ENCODE measurements at places on chromosomes 13 and 19. TPM values are rescaled to one million over a fixed set of nuclear protein-coding genes. Genes with fewer than 3 reads are reported as not detected.

DNA sequence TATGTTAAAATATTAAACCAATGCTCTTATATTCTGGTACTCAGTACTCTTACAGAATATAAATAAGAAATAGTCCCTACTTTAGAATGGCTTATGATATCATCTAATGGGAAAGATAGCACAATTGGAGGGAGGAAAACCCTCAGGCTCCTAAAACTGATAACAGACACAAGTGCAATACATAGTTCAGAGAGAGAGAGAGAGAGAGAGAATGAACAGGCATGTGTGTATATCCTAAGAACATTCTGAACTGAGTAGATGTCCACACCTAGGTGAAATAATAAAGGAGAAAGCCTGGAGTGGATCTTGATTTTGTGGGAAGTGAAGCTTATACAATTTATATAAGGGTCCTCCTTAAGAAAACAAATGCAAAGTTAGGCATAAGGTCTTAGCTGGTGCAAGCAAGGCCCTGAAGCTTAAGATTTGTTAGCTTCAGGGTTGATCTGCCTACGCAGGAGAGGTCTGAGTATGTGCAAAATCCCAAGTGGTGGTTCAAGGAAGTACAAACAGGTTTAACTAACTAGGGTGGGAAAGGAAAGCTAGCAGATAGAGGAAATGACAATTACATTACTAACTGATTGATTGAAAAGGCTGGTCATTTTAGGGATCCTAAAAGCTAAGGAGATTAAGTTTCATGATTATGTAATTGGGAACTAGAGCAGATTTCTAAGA lies 53.3 kb downstream of the SOX21 start:
- no peak overlapping the region for H3K4me3 ChIP-seq
- H3K27me3 ChIP-seq = no peaks in the 10 kb centered on the region
- no peaks in the 10 kb centered on the region for H3K36me3 ChIP-seq
- H3K4me1 ChIP-seq = no peaks in the 10 kb centered on the region

OR7A5 gene
- not detected for polyA plus RNA-seq

- H3K4me3 ChIP-seq = no peak overlapping the region
- no peaks in the 10 kb centered on the region for H3K4me1 ChIP-seq
- no peaks in the 10 kb centered on the region for H3K36me3 ChIP-seq
- H3K27me3 ChIP-seq = peaks cover 8% of the 10 kb centered on the region
- no peak for DNase-seq
These were observed 18.4 kb upstream of the IPO5 start for GRCh38 chr13:97935071-97935470.

DNA sequence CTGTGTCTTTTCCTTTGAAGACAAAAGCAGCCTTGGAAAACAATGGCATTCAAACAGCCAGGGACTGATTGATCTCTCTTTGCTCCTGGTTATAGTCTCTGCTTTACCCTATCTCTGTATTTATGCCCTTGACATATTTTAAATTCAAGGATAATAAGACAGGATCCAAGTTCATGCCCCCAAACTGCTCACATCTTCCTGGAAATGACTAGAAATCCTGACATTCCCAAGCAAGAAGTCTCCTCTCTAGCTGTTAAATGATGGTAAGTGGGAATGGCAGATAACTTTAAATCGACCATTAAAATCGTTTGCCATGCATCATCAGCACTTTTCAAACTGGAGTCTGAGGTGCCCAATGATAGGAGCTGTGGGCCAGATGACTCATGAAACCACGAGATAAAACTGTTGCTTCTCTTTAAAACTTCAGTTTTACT lies 435.6 kb downstream of the FOXO1 start:
- no peaks in the 10 kb centered on the region for H3K27me3 ChIP-seq
- H3K36me3 ChIP-seq = no peaks in the 10 kb centered on the region
- no peak for DNase-seq

GRCh38 chr13:98480915-98481877 lies 95.7 kb downstream of the STK24 start:
- no peak for DNase-seq
- H3K27ac ChIP-seq = no peak overlapping the region
- H3K36me3 ChIP-seq = peaks cover 6% of the 10 kb centered on the region
- H3K4me1 ChIP-seq = peaks cover 68% of the 10 kb centered on the region

DNA sequence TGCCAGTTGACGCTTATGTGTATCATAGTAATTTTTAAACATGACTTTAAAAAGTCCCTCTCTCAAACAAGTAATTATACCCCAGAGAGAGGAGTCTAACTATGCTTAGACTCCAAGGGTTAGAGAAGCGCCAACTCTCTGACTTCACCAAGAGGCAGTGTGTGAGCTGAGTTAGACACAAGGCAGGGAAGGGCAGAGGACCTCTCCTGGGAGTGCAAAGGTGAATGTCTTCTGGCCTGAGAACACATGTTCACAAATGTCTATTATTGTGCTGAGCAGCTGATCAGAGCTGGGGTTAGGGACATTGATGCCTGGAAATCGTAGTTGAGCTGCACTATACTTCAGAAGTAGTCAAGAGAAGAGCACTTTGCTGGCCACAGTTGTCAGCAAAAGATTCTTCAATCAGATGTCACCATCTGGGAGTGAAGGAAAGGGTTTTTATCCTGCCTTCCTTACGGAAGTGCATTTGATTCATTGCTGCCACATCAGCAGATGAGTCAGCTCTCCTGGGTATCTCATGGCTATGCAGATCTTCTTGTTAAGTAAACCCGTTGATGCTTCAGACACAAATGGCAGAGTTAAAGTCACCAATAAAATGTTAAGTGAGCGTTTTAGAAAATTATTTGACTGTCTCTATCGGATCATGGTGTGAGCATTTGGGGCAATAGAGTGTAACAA lies 283.2 kb upstream of the ARGLU1 start:
- H3K4me3 ChIP-seq = no peak overlapping the region
- no peaks in the 10 kb centered on the region for H3K36me3 ChIP-seq
- DNase-seq = no peak
- no peak overlapping the region for H3K27ac ChIP-seq

ATP4B gene
- polyA plus RNA-seq = not detected

SOX21 gene
- not detected for polyA plus RNA-seq

KCNC3 gene
- not detected for polyA plus RNA-seq

PIP5K1C gene
- 4.3 TPM for polyA plus RNA-seq

SAFB2 gene
- polyA plus RNA-seq = 12.8 TPM

KLF1 gene
- 1.8 TPM for polyA plus RNA-seq

- peaks cover 5% of the 10 kb centered on the region for H3K36me3 ChIP-seq
- H3K4me3 ChIP-seq = no peak overlapping the region
- DNase-seq = no peak
- no peaks in the 10 kb centered on the region for H3K4me1 ChIP-seq
These were observed 73.5 kb downstream of the CAB39L start for GRCh38 chr13:49370371-49370770.

GRCh38 chr13:46164661-46165060 lies 17.3 kb downstream of the LCP1 start:
- H3K4me1 ChIP-seq = peaks cover 93% of the 10 kb centered on the region
- H3K27me3 ChIP-seq = peaks cover 2% of the 10 kb centered on the region
- H3K4me3 ChIP-seq = peak overlapping the region; percentile 85
- peak overlapping the region; percentile 91 for H3K27ac ChIP-seq

- no peak overlapping the region for H3K4me3 ChIP-seq
- H3K36me3 ChIP-seq = no peaks in the 10 kb centered on the region
- no peak overlapping the region for H3K27ac ChIP-seq
- H3K27me3 ChIP-seq = peaks cover 11% of the 10 kb centered on the region
- H3K4me1 ChIP-seq = no peaks in the 10 kb centered on the region
These were observed 38.1 kb downstream of the CHST8 start for GRCh38 chr19:33659835-33660234.

DNA sequence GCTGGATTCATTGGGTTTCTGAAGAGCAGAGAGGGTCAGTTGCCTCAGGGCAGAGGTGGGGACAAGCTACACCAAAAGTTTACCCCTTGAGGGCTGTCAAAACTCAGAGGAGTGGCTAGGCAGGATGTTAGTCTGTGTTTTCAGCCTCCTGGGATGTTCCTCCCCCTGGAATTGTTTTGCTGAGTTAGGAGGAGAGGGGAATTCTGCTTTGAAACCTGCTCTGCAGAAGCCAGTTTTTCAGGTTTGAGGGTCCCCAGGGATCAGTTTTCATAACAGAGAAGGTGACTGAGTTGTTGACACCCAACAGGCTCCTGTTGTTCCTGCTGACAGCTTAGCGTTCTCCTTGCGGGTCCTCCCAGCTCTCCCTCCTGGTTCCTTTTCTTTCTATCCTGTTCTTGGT lies 121.9 kb upstream of the TMTC4 start:
- H3K36me3 ChIP-seq = no peaks in the 10 kb centered on the region
- no peaks in the 10 kb centered on the region for H3K4me1 ChIP-seq
- no peak overlapping the region for H3K4me3 ChIP-seq
- H3K27me3 ChIP-seq = no peaks in the 10 kb centered on the region
- no peak overlapping the region for H3K27ac ChIP-seq
- no peak for DNase-seq

GRCh38 chr13:38429916-38430315 lies 80.3 kb downstream of the UFM1 start:
- no peak overlapping the region for H3K27ac ChIP-seq
- H3K36me3 ChIP-seq = no peaks in the 10 kb centered on the region
- H3K4me1 ChIP-seq = no peaks in the 10 kb centered on the region
- no peak for DNase-seq

DNA sequence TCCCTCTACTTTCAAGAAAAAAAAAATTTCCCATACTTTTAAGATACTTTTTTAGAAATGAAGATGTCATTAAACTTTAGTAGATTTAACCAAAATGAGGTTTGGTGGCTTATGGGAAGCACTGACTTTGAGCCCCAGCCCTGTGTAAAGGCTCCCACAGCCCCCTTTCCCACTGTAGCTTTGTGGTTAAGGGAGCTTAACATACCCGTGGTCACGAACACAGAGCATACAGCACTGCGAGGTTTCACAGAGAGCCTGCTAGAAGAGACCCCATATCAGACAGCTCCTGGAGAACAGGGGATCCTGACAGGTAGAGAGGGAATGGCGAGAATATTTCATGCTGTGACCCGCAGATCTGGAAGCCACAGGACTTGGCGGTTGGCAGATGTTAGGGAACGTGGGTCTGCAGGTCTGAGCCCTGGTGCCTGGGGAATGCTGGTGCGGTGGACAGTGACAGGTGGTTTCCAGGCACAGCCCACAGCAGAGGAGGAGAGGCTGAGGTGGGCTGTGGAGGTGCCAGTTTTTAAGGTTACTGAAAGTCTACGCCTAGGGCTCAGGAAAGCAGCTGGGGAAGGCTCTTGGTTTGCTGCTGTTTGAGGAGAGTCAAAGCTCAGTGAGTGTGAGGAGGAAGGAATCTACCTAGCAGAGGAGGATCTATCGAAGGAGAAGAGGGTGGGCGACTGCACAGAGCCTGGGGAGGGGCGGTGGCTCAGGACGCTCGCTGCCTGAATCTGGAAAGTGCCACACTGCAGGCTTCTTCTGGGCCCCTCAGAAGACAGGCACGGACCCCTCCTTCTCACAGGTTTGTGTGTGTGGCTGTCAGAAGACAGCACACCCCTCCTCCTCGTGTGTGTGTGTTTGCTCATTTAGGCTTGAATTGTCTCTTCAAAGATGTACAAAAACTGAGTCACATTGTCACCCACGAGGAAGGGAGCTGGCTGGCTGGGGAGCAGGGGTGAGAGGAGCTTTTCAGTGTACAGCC lies 49.9 kb downstream of the SLC7A9 start:
- peaks cover 21% of the 10 kb centered on the region for H3K27me3 ChIP-seq
- no peak overlapping the region for H3K27ac ChIP-seq
- H3K4me1 ChIP-seq = no peaks in the 10 kb centered on the region
- no peak overlapping the region for H3K4me3 ChIP-seq
- H3K36me3 ChIP-seq = no peaks in the 10 kb centered on the region

GRCh38 chr13:112651750-112652511 lies 37.9 kb upstream of the ATP11A start:
- peaks cover 9% of the 10 kb centered on the region for H3K27me3 ChIP-seq
- no peaks in the 10 kb centered on the region for H3K4me1 ChIP-seq
- H3K36me3 ChIP-seq = no peaks in the 10 kb centered on the region
- no peak overlapping the region for H3K4me3 ChIP-seq
- H3K27ac ChIP-seq = no peak overlapping the region

DNA sequence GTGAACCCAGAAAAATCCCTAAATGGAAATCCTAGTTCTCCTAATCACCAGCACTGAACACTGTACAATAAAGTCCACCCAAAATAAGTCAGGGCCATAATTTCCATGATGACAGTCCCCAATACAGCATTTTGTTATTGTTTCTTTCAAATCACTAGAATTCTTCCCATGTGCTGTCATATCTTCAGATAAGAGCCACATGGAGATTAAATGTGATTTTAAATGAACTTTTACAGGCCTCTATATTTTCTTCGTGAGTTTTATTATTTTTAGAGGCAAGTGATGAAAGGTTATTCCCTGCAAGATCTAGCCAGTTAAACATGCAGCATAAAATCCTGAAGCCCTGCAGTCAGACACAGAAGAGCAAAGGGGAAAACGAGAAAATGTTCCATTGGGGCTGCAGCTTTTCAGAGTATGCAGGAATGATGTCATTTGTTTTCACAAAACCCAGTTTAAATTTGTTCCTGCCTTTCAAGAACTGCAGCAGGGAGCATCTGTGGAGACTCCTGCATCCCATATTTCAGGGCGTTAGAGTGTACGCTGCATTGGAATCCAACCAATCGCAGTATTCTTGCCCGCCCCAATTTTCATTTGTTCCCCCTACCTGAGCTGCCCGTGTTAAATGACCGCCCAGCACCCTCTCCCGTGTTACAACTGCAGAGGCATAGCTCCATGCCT lies 167.2 kb upstream of the KLF12 start:
- no peak overlapping the region for H3K27ac ChIP-seq
- H3K4me3 ChIP-seq = no peak overlapping the region
- H3K27me3 ChIP-seq = peaks cover 1% of the 10 kb centered on the region
- peaks cover 4% of the 10 kb centered on the region for H3K36me3 ChIP-seq
- H3K4me1 ChIP-seq = peaks cover under 1% of the 10 kb centered on the region

- H3K4me3 ChIP-seq = no peak overlapping the region
These were observed 102.8 kb downstream of the PCDH17 start for GRCh38 chr13:57734306-57734705.

PSG1 gene
- polyA plus RNA-seq = not detected

GRCh38 chr19:20969898-20970297 lies 46.8 kb downstream of the ZNF85 start:
- no peaks in the 10 kb centered on the region for H3K4me1 ChIP-seq
- no peak overlapping the region for H3K4me3 ChIP-seq
- H3K27me3 ChIP-seq = no peaks in the 10 kb centered on the region
- H3K36me3 ChIP-seq = peaks cover 5% of the 10 kb centered on the region

IGFL3 gene
- polyA plus RNA-seq = not detected

- H3K27me3 ChIP-seq = no peaks in the 10 kb centered on the region
- H3K27ac ChIP-seq = no peak overlapping the region
- no peaks in the 10 kb centered on the region for H3K36me3 ChIP-seq
- no peak for DNase-seq
- H3K4me1 ChIP-seq = no peaks in the 10 kb centered on the region
These were observed 7.3 kb downstream of the PIAS4 start for GRCh38 chr19:4014541-4015491.

TMEM238 gene
- polyA plus RNA-seq = not detected

ZNF610 gene
- polyA plus RNA-seq = 0.63 TPM

C19orf73 gene
- 5.5 TPM for polyA plus RNA-seq

DNA sequence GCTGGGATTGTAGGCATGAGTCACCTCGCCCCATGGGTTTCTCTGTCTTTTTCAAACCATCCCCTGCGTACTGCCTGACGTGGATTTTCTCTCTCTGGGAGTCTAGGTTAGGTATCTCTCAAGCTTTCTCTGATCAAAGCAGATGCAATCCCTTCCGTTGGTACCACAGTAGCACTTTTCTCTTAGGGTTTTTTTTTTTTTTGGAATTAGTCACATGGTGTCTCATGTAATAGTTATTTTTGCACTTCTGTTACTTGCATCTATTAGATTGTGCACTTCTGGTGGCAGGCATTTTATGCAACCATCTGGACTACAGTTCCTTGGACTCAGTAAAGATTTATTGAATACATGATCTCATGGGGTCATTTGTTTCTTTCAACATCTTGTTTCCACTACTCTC lies 72.1 kb downstream of the GPC6 start:
- DNase-seq = no peak
- no peaks in the 10 kb centered on the region for H3K36me3 ChIP-seq
- H3K27me3 ChIP-seq = no peaks in the 10 kb centered on the region
- no peak overlapping the region for H3K4me3 ChIP-seq
